HepG2 (cell line): ENCODE measurements at places on chromosomes 3 and 15. TPM values are rescaled to one million over a fixed set of nuclear protein-coding genes. Genes with fewer than 3 reads are reported as not detected.

CPN2 gene
- 16.3 and 27.7 TPM in 2 replicates for total RNA-seq

VIPR1 gene
- total RNA-seq, result 0.04 TPM in 1 of 2 replicates, not detected in the other

NR2F2 gene
- 3.5 and 5.0 TPM in 2 replicates for total RNA-seq

DNA sequence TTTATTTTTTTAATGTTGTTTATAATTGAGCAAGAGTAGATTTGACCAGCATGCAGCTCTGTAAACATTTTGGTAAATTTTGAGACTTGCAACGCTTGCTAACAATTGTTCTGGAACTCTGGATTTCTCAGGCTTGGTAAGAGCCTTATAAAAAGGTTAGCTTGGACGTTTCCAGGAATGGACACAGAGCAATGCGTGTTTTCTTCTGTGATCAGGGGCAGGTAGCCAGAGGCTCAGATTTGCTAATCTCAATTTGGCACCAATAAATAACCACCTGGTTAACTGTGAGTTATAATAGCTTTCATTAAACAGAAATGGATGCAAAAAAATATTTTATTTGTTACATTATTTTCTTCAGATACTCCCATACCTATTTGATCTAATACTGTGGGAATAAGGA, 39.8 kb downstream of the CADM2 start:
- no peak for DNase-seq

DNA sequence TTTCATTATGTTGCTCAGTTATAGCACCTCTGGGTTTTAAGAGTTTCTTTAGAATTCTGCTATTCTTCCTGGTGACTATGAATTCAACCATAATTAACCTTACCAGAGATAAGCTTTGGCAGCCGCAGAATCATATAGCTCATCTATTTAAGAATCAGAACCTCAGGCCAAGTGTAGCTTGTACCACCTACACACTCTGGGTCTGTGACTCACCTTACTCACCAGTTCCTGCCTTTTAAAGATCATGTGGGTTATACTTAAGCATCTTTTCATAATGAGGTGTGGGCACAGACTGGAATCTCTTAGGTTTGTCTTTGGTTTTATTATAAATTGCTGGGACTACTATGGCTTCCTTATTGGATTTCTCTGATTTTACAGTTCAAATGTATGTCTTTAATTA, 21.9 kb downstream of the CDV3 start:
- DNase-seq, result no peak

DNA sequence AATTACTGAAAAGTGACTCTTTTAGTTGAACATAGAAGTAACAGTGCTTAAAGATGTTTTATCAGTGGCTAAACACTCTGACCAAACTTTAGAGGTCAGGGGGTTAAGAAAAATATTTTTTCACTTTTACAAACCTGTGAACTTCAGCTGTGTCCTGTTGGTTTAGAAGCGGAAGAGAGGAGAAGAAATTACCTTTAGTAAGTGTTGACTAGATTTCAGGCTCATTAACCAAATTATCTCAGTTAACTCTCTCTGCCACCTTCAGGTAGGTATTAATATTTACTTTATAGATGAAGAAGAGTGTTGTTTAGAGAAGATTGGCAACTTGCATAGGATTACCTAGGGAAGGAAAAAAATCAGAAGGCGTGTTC, 151.9 kb upstream of the CMC1 start:
- no peak for DNase-seq

GRCh38 chr3:11570789-11571495, 72.8 kb downstream of the VGLL4 start:
- no peak for DNase-seq

GRCh38 chr15:75131269-75131643, 70.4 kb upstream of the C15orf39 start:
- no peak for DNase-seq

GRCh38 chr3:159882790-159883779, 105.5 kb upstream of the IL12A start:
- no peak for DNase-seq

GRCh38 chr3:45962033-45962432, 18.8 kb downstream of the CXCR6 start:
- no peak for DNase-seq

GRCh38 chr3:188574885-188575284, 420.9 kb downstream of the LPP start:
- DNase-seq, result no peak

GRCh38 chr3:53079147-53079546, 33.3 kb upstream of the SFMBT1 start:
- DNase-seq, result no peak
